Muscle of back (tissue), 13 donors: ENCODE measurements at places on chromosomes 2 and 18. TPM values are rescaled to one million over a fixed set of nuclear protein-coding genes. Genes with fewer than 3 reads are reported as not detected.
A peak's percentile ranks its signal among the peaks of the same experiment; 100 is the strongest.

- no peak for DNase-seq
These were observed 181.8 kb upstream of the NT5C1B start for GRCh38 chr2:18771212-18771611.

The ZNF407 gene
- 6.3 TPM for polyA plus RNA-seq

DNA sequence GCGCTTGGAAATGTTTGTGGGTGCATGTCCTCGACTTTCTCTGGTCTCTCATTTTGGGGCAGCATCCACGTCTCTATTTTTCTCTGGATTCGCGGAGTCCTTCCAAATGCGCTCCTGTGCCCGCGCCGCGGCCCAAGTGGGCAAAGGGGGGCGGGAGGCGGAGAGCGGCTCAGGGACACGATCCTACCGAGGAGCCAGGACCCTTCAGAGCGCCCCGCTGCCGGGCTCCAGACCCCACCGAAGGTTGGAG is 990 bp downstream of the EPAS1 start:
- DNase-seq = no peak

DNA sequence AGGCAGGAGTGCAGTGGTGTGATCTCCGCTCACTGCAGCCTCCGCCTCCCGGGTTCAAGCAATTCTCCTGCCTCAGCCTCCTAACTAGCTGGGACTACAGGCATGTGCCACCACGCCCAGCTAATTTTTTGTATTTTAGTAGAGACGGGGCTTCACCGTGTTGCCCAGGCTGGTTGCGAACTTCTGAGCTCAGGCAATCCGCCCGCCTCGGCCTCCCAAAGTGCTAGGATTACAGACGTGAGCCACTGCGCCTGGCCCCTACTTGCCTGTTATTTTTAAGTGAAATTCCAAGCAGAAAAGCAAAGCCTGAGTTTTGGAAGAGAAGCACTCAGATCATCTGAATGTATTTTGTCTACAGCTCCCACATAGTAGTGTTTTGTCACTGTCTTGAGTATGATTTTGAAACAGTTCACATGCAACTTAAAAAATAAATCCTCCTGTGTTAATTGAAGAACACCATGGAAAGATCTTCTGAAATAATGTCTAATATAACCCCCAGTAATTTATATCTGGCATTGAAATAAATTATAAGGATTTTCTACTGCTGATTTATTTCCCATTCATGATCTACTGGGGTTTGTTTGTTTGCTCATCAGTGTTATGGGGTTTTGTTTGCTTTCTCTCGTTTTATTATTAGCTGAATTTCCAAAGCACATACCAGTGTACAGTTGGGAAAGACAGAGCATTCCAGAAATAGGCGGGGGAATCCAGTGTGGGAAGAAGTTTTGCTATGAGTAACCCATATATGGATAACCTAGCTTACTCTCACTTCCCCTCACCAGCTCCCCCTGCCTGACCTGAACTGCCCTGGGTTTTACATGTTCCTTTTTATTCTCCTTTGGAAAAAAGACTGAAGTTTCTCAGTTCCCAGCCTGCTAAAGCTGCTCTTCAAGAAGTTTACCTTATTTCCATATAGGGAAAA is 80.1 kb upstream of the MAP3K20 start:
- DNase-seq = peak; percentile 86

The ORMDL1 gene
- 46.5 TPM for polyA plus RNA-seq

GRCh38 chr2:101623031-101623521 is 74.4 kb upstream of the MAP4K4 start:
- DNase-seq = peak; percentile 37

GRCh38 chr18:60113396-60113795 is 213.6 kb downstream of the PMAIP1 start:
- DNase-seq = no peak
